Stimulated activated CD8-positive, alpha-beta memory T cell treated with anti-CD3 and anti-CD28 coated beads, Interleukin-15, amount 100 ng/mL, for 48 hours (primary cell): ENCODE measurements at places on chromosomes 11 and 22.

- no peak for DNase-seq
Observed at GRCh38 chr11:17551347-17552040, 4.4 kb downstream of the OTOG start.

GRCh38 chr11:103079833-103080232, 12.1 kb downstream of the DCUN1D5 start:
- no peak for DNase-seq

DNA sequence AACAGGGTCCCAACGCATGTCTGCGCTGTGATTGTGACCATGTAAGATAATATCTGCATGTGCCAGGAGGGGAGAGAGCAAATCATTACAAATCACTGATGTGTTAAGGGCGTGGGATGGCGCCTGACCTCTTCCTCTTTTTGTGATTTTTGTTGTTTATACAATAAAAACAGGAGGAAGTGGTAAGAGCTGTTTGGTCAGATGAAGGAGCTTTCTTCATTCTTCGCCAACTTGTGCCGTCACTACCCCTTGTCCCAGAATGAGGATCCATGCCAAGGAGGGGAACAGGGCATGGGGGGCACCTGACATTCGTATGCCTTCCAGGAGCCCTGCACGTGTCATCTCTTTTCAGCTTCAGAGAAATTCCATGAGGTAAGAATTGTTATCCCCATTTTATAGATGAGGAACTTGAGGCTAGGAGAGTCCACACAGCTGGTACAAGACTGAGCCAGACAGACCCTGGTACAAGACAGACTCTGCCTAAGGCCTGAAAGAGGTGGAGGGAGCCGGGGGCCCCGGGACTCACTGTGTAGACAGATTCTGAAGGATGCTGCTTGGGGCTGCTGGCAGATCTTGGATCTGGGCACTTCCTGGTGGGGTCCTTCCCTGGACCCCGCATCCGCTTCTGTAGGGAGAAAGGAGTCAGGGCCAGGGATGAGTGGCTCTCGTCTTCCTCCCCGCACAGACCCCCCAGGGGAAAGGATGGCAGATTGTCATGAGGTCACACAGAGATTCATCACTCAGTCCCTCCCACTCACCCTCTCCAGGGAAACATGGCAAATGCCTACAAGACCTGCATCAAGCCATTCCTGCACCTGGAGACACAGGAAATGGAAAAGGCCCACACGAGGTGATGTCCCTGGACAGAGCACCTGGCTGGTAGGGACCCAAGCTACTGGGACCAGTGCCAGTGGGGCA, 34.6 kb downstream of the NFAM1 start:
- DNase-seq = no peak

GRCh38 chr11:31722754-31723153, 88.4 kb downstream of the PAX6 start:
- DNase-seq = no peak

- no peak for DNase-seq
Observed at GRCh38 chr11:128341280-128342248, 245.8 kb downstream of the ETS1 start.

- no peak for DNase-seq
Observed at GRCh38 chr11:65777241-65777640, 3.5 kb downstream of the AP5B1 start.

DNA sequence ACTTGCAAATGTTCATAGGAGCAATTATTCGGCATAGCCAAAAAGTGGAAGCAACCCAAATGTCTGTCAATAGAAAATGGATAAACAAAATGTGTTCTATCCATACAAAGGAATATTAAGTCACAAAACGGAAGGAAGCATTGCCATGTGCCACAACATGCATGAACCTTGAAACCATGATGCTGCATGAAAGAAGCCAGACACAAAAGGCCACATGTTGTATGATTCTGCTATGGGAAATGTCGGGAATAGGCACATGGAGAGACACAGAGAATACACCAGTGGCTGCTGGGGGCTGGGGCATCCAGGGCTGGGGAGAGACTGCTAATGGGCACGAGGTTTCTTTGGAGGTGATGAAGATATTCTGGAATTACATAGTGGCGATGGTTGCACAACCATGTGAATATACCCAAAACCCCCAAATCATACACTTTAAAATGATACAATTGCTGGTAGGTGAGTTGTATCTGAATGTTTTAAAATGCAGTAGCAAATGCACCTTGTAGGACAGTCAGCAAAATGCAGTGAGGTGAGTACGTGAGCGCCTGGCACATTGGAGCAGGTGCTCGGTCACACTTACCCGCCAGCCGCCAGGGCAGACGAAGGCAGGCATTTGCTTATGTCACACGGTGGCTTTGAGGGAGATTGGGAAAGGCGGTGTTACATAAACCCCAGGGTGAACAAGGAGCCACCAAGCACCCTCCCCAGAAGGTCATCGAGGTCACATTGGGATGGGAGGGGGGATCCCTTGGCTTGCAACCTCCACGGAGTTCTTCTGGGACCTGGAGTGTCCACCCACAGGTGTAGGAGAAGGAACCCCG, 6.3 kb upstream of the OSM start:
- DNase-seq = no peak

DNA sequence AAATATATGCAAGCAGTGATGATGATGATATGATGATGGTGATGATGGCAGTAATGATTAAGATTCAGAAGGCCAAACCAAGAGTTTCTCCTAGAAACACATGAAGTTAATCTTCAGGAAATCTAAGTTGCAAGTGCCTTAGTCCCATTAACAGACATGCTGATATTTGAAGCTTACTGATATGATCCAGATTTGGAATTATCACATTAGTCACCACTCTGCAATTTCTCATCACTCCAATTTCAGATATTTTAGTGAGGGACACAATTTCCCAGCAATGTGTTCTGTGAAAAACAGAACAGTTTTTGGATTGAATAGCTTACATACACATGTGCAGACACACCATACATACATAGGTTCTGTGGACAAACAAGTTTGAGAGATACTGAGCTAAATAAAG, 411.4 kb upstream of the FAT3 start:
- DNase-seq = no peak

DNA sequence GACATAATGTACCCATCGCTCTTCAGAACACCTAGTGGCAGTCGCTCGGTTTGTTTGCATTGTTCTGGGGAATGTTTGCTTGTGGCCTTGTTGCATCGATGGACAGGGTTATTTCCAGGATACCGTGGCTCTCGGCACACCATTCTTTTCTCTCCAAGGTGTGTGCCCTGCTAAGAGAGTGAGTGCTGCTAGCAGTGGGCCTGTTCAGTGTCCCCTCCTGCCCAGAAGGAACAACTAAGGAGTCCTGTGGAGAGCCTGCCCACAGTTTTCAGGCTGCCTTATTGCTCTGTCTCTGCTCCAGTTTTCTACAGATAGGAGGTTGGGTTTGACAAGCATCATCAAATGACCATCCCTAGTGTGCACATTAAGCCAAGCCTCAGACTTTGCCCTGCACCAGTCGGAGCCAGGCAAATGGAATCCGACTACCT, 1.4 kb downstream of the CRY2 start:
- no peak for DNase-seq

DNA sequence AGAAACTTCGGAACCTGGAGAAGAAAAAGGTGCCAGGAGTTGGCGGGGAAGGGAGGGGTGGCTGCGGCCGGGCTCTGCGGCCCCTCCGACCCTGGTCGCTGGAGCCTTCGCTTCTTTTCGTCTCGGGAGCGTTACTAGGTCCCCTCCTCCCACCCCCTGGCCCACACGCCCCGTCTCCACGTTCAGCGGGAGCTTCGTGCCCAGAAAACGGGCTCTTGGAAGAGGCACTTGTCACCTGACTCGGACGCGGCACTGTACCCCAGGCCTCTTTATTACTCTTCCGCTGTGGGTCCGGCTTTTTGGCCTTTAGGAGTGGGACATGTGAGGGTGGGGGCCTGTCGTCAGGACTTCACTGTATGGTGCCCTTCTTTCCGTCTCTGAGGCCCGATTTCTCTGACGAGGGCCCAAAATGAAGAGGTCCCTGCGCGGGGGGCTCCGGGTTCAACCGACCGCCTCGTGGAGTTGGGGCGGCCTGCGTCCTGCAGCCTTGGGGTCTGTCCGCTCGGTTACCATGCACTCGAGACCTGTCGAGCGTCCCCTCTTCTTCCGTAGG, 1.2 kb downstream of the CAPRIN1 start:
- DNase-seq = peak; percentile 5

DNA sequence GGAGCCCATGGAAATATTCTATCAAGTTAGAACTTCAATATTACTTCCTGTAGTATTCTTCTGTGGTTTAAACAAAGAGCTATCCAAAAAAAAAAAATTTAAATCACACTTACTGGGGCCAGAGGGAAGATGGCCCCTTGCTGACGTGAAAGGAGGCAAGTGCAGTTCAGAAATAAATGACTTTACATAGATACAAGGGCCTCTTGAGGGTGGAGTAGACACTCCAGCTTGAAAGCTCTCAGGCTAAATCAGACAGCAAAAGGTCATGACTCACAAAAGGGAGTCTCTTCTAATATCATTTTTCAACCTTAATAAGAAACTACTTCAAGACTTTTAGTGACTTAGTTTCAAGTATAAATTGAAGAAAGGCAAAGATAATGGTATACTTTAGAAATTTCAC, 1160.3 kb downstream of the FAM181B start:
- DNase-seq = no peak

DNA sequence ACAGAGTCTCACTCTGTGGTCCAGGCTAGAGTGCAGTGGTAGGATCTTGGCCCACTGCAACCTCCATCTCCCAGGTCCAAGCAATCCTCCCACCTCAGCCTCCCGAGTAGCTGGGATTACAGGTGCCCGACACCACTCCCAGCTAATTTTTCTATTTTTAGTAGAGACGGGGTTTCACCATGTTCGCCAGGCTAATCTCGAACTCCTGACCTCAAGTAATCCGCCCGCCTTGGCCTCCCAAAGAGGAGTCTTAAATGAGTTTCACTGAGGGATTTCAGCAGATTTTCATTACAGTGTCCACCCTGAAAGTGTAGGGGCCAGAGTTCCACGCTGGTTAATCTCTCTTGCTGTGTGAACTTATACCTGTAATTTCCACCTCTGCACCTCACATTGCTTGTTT, 412 bp upstream of the RPS3 start:
- DNase-seq = no peak

DNA sequence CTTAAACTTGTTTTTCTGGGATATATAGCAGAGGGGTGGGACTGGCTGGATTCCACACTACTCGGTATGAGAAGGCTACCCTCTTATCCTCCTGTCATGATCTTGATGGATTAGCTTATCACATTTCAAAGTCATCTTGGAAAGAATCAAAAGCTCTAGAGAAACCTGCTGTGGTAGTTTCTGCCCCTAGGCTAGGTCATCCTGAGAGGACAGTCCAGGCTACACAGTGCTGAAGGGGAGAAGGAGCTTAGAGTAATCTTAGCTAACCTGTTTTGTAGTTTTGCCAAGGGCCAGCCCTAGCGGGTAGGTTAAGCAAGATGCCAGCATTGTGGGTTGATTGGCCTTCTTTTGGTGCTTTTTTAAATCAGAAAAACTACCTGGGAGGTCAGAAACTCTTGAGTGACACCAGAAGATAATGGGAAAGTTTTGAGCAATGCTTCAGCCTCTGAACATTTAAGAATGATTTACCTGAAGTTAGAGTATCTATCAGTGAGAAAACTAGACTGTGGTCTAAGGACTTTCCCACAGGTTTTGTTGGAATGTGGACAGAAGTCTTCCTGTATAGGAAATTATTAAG, 21.3 kb downstream of the PIWIL4 start:
- DNase-seq = no peak

DNA sequence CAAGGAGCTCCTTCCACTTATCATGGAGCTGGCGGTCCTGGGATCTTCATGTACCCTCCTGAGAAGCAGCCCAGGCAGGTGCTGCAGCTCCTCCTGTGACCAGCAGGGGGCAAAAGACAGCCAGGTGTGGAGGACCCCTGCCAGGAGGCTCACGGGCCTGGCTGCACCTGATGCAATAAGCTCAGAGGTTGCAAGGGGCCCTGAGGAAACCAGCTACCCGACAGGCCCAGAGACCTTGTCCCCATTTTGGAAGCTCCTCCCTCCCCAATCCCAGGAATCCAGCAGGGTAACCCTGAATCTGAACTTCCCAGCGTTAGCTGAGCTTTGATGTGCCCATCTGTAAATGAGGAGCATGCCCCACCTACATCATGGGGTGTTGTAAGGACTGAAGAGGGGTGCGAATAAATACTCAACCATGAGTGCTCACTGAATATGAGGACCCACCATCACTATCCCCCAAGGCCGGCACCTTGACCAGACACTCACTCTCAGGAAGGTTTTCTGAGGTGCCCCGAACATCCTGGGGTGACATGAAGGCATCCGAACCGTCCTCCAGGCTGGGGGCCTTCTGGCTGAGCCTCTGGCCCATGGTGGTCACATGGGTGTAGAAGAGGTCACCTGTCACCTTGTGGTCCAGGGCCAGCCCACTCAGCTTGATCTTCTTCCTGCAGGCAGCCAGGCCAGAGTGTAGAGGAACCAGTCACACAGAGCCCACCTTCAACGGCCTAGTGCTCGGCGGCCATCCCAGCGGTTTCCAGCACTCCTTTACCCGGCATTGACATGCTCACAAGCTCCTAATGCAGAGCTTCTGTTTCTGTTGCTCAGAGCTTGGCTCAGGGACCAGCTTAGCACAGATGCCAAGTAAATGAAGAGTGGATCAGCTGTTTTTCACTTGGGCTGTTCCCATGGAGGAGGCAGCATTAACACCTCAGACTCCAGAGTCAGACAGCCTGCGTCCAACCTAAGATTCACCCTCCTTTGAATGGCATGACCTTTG, 21.7 kb downstream of the SLC43A1 start:
- DNase-seq = peak; percentile 65

- DNase-seq = no peak
Observed at GRCh38 chr11:119218141-119218878, 12.2 kb downstream of the CBL start.

GRCh38 chr22:16958475-16958874, 49.5 kb downstream of the GAB4 start:
- no peak for DNase-seq

- DNase-seq = no peak
Observed at GRCh38 chr11:21963013-21963412, 229.9 kb upstream of the ANO5 start.

DNA sequence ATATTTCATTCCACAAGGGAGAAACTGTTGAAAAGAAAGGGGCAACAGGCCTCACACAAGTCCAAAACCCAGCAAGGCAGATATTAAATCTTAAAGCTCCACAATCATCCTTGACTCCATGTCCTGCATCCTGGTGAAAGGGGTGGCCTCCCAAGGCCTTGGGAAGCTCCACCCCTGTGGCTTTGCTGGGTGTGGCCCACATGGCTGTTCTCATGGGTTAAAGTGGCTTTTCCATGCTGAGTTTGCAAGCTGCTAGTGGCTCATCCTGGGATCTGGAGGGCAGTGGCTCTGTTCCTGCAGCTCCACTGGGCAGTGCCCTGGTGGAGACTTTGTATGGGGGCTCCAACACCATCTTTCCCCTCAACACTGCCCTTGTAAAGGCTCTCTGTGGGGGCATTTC, 106.4 kb downstream of the CTNND1 start:
- DNase-seq = no peak
